Left lung (tissue), 14 donors: ENCODE measurements at places on chromosomes 1 and 21. TPM values are rescaled to one million over a fixed set of nuclear protein-coding genes. Genes with fewer than 3 reads are reported as not detected.
A peak's percentile ranks its signal among the peaks of the same experiment; 100 is the strongest.

DNA sequence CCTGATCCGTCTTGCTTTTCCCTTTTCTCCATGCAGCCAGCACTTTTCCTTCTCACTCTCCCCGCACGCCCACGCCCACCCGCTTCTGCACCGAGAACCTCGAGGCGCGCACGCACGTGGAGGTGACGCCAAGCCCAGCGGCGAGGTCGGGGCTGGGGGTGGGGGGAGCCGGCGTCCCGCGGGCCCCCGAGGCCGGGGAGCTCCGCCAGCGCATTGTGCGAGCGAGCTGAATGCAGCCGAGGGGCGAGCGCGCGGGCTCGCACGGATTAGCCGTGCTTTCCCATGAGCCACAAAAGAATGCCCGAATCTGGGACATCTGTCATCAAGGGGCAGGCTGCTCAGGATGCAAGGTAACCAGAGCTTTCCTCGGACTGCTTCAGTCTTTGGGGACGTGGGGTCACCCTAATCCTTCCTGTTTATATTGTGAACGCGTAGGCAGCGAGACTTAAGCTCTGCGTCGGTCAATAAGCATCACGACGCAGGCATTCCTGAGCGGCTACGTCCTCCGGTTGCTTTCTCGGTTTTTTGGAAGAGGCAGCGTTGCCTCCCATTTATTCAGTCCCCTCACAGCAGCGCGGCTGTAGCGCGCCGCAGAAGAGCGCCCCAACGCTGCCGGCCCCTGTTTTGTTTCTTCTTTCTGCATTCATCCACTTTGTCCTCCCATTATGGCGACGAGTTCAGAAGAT lies 67.3 kb upstream of the AKT3 start:
- no peak for DNase-seq

DNA sequence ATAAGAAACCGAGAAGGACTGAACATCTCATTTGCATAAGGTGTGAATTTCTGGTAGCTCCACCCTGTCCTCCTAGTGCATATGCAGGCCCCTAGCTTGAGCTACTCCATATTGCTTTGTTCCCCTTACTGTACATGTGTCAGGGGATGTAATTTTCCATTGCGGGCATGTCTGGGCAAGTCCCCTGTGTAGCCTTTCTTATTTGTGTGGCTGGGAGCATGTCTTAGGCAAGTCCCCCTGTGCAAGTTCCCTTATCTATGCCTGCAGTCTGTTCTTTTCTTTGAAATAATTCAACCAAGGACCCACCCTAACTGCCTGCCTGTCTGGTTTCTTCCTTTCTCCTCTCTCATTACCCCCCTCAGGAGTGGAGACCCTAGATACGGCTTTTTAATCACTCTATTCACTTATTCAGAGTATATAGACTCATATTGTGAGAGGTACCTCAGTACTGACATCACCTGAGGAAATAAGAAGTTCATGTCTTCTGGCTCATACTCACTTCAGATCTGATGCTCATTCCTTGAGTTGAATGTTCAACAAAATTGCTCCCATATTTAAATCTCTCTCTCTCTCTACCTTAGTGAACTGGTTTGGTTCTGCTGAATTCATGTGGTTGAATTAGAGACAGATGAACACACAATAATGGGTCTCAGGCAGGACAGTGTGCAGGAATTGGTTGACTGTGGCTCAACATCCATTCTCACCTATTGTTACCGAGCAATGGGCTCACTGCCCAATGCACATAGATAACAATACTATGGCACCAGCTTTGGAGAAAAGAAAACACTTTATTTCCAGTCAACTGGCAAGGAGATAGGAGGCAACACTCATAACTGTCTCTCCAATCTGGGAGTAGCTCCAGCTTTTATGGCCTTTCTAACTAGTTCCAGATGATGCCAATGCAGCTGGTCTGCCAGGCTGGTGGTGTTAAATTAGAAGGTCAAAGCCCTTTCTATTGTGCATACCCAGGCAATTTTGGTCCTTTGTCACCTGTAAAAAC lies 27.9 kb upstream of the NPL start:
- DNase-seq, result no peak

OR2L5 gene
- not detected for total RNA-seq

CFAP141 gene
- total RNA-seq, result not detected

- DNase-seq, result no peak
These were observed 8.3 kb downstream of the RIPK4 start for GRCh38 chr21:41758550-41758949.

DNA sequence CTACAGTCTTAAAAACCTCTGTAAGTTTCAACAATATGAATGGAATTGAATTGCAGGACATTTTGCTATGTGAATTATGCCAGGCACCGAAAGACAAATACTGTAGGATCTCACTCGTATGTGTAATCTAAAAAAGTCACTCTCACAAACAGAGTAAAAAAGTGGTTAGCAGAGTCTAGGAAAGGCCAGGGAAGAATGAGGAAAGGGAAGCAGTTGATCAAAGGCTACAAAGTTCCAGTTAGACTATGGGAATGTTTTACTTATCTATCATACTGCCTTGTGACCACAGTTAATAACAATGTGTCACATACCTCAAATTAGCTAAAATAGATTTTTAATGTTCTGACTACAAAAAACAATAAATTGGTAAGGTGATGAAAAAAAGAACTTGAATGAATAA lies 565.4 kb upstream of the BRINP3 start:
- no peak for DNase-seq

CNIH3 gene
- total RNA-seq, result 2.5 TPM

GRCh38 chr1:84933011-84933611 lies 40.1 kb upstream of the LPAR3 start:
- DNase-seq, result no peak

DNA sequence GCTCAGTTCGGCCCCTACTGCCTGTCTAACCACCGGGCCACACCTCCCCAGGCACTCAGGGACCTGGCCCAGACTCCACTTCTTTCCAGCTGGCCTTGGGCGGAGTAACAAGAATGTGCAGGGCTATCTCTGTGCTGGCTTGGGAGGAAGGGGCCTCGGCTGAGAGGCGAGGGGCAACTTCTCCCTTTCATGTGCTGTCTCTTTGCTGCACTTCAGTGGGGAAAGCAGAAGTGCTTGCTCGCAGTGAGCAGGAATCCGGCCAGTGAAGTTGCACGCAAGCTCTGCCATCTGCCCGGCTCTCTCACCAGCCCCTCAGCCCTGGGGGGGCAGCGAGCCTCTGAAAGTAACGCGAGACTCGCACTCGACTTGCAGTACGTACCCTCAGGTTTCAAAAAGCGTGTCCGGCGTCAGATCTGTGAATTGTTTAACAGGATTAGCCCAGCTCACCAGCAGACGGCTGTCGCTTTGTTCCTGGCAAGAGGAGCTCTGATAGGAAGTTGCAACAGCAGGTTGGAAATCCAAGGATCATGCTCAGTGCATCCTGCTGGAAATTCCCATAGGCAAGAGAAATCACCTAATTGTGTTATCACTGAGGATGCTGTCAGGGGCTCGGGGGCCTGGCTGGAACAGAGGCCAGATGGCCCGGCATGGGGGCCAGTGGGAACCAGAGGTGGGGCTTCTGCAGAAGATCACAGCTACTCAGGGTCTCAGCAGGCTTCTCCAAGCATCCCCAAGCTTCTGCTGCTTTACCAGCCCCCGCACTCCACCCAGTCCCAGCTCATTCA lies 221.1 kb downstream of the NPHP4 start:
- DNase-seq, result no peak

GRCh38 chr21:15841856-15842564 lies 112.2 kb downstream of the USP25 start:
- no peak for DNase-seq

DNA sequence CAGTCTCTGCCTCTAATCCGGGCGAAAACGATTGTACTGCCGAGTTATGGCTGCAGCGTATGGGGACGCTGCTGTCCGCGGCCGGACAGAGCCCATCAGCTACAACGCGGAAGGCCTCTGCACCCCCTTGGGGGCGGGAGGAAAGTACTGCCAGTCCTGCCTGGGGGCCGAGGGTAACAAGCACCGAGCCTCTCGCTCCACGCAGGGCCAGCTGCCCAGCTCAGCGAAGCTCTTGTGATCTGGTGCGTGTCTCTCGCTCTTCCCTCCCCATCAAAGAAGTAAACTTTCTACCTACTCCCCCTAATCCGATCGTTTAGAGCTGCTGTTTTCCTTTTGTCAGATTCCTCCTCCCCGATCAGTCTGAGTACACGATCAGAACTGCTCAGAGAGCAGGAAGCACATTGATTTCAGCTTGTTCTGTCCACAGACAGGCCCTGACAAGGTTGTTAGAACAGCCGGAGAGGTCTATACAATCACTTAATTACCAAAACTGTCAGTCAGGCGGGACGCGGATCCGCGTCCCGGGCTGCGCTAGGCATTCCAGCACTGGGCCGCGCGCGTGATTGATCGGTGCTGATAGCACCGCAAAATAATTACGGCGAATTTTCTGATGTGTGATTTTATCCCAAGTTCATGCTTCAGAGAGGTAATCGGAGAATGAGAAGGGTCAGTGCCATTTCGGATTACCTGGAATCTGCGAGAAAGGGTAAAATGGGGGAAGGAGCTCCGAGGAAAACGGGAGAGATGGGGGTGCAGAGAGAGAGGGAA lies 8.7 kb upstream of the BARHL2 start:
- no peak for DNase-seq

TENT5C gene
- 19.3 TPM for total RNA-seq

- DNase-seq, result peak; percentile 65
These were observed 13.5 kb downstream of the ESPN start for GRCh38 chr1:6438047-6438525.

ATP5PF gene
- total RNA-seq, result 104 TPM

- DNase-seq, result no peak
These were observed 11.7 kb downstream of the RIMKLA start for GRCh38 chr1:42392255-42392654.

DNA sequence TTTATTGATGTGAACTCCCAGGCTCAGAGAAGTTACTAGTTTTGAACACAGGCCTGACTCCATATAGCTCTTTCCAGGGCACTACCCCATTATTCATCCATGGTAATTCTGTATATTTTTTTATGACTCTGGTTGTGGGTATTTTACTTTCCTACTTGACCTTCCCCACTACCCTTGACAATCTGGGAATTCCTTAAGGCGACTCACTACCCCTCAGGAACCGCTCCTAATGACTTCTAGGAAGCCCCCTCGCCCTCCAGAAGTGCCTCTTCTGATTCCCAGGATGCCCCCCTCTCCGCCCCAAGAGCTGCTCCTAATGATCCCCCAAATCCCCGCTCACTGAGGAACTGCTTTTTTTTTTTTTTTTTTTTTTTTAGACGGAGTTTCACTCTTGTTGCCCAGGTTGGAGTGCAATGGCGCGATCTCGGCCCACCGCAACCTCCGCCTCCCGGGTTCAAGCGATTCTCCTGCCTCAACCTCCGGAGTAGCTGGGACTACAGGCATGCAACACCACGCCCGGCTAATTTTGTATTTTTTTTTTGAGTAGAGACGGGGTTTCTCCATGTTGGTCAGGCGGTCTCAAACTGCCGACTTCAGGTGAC lies 972 bp upstream of the KDM4A start:
- no peak for DNase-seq

DNA sequence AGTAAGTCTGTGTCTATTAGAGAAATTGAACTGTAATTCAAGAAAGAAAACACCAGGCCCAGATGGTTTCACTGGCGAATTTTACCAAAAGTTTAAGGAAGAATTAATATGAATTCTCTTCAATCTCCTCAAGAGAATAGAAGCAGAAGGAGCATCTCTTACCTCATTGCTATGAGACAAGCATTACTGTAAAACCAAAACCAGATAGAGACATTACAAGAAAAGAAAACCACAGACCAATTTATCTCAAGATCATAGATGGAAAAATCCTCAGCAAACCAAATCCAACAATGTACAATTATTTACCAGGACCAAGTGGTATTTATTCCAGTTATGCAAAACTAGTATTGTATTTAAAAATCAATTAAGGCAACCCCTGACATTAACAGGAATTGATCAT lies 160.6 kb downstream of the LIPI start:
- DNase-seq, result no peak

DDI2 gene
- total RNA-seq, result 37.7 TPM

GRCh38 chr21:46080171-46081021 lies 17.5 kb upstream of the COL6A2 start:
- DNase-seq, result peak; percentile 64

- no peak for DNase-seq
These were observed 2.0 kb downstream of the MTARC2 start for GRCh38 chr1:220750131-220750515.

GUCA2A gene
- not detected for total RNA-seq

- peak; percentile 52 for DNase-seq
These were observed 579.8 kb upstream of the PKN2 start for GRCh38 chr1:88104236-88104635.

EXTL1 gene
- total RNA-seq, result 1.0 TPM

DNA sequence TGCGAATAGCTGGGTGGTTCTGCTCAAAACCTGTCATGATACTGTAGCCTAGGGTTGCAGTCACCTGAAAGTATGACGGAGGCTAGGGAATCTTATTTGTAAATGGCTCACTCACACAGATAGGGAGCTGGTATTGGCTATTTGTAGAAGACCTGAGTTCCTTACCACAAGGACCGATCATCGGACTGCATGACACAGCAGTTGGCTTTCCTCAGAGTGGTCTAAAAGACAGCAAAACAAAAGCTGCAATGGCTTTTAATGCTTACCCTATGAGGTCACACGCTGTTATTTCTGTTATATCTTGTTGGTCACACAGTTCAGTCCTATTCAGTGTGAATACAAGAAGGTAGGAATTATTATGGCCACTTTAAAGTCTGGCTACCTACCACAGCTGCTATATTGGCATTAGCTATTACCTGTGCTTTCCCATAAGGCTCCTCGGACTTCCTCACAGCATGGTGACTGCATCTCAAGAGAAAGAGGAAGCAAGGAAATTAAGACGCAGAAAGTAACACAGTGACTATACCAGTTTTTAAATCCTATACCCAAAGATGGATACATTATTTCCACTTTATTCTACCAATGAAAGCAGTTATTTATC lies 68.4 kb upstream of the LRRC7 start:
- no peak for DNase-seq

CELA2B gene
- total RNA-seq, result 0.63 TPM

RAB13 gene
- 124 TPM for total RNA-seq

S100A8 gene
- 97.7 TPM for total RNA-seq

FAM72D gene
- 0.41 TPM for total RNA-seq

DNA sequence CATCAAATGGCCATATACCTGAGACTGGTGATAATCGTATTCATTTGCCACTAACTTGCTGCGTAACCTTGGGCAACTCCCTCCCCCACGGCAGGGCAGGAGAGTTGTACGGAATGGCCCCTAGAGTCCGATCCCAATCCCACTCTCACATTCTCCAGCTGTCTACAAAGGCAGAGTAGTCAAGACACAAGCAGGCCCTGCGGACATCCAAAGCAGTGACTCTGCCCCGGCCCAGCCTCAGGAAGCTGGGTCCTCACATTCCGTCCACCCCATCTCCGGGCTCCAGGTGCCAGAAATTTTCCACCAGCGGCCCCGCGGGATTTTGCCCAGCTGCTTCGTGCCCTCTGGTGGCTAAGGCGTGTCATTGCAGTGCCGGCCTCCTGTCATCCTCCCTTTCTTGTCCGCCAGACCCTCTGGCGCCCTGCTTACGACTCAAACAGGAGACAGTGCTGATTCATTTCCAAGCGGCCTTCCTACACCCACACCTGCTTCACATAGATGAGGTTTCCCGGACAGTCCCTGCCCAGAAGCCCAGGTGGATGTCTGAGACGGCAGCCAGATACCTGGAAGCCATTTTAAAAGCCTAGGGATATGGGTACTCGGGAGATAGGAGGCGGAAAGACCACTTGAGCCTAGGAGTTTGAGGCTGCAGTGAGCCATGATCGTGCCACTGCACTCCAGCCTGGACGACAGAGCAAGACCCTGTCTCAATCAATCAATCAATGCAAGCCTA lies 2.9 kb upstream of the S100A2 start:
- peak; percentile 96 for DNase-seq

- DNase-seq, result no peak
These were observed at the start of gene PADI3 for GRCh38 chr1:17248781-17249180. PADI3 (plus strand) TSS chr1:17249098; CDS start chr1:17249138, 40 bp downstream.

MYCL gene
- 2.7 TPM for total RNA-seq
